ENCODE measurements at places on chromosomes 13 and 19.
A peak's percentile ranks its signal among the peaks of the same experiment; 100 is the strongest.

GRCh38 chr13:50720861-50721671 lies 122.4 kb downstream of the DLEU7 start:
- no peak for DNase-seq

DNA sequence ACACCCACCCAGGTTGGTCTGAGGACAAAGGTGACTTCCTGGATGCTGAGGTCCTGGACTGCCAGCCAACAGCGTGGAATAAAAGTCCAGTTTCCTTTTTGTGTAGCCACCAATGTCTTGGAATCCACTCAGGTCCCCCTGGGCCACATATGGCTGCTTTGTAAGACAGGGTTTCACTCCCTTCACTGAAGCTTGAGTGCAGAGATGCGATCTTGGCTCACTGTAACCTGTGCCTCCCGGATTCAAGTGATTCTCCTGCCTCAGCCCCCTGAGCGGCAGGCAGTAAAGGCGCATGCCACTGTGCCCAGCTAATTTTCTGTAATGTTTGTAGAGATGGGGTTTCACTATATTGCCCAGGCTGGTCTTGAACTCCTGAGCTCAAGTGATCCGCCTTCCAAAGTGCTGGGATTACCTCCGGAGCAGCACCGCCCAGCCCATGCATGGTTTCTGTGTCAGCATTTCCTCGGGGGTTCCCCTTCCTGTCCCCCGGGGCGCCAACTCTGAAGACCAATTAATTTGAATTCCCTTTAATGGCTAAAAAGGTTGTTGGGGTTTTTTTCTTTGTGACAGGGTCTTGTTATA lies 17.5 kb downstream of the KANK2 start:
- DNase-seq, result peak; percentile 74

DNA sequence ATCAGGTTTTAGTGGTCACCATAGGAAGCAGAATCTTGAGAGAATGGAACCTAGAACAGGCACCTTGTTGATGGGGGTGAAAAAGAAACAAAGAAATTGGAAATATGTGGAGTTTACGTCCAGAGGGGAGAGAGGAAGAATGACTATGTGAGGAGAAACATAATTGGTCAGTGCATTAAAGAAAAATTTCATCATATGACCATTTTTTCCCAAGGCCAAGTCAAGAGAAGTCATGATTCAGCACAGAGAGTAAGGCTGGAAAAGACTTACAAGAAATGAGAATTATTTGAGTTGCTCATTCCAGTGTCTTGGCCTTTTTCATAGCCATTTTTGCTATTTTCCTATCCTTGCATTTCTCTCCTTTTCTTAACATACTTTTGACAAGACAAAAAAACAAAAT lies 421.7 kb downstream of the EFNB2 start:
- no peak for DNase-seq

- no peak for DNase-seq
Measured at GRCh38 chr13:36950920-36951319, 30.9 kb upstream of the SMAD9 start.

- no peak for DNase-seq
Measured at GRCh38 chr19:32165750-32166149, 179.7 kb upstream of the ZNF507 start.

GRCh38 chr19:35178701-35179100 lies 24.2 kb downstream of the FXYD5 start:
- DNase-seq, result no peak

GRCh38 chr13:75405976-75406703 lies 75.8 kb downstream of the TBC1D4 start:
- DNase-seq, result no peak

- DNase-seq, result no peak
Measured at GRCh38 chr13:69903081-69903480, 204.5 kb upstream of the ATXN8OS start.

DNA sequence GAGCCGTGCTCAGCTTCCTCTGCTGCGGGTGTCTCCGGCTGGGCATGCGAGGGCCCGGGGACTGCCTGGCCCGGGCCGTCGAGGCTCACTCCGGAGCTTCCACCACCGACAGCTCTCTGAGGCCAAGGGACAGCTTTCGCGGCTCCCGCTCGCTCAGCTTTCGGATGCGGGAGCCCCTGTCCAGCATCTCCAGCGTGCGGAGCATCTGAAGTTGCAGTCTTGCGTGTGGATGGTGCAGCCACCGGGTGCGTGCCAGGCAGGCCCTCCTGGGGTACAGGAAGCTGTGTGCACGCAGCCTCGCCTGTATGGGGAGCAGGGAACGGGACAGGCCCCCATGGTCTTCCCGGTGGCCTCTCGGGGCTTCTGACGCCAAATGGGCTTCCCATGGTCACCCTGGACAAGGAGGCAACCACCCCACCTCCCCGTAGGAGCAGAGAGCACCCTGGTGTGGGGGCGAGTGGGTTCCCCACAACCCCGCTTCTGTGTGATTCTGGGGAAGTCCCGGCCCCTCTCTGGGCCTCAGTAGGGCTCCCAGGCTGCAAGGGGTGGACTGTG lies 1.2 kb downstream of the S1PR4 start:
- no peak for DNase-seq

DNA sequence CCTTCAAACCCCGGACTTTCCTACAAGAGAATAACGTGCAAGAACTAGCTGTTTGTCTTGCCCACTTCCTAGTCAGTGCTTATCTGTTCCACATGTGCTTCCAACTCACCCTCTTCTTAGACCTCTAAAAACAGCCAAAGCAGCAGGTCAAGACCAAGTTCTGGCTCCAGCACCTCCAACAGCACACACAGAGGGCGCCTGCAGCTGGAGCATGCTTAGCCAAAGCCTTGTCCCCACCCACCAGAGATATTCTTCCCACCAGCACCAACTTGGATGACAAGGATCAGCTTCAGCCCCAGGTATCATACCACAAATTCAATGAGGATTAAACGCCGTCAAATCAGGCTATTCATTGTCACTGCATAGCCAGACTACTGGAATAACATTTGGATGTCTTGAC lies 17.9 kb downstream of the RCBTB1 start:
- DNase-seq, result no peak

- no peak for DNase-seq
Measured at GRCh38 chr19:29967623-29968022, 25.6 kb downstream of the URI1 start.

- no peak for DNase-seq
Measured at GRCh38 chr19:56969759-56970178, 129.2 kb upstream of the PEG3 start.

- DNase-seq, result no peak
Measured at GRCh38 chr19:49637821-49638738, 1.9 kb downstream of the RRAS start.

GRCh38 chr13:65093357-65093756 lies 2136.8 kb downstream of the PCDH9 start:
- no peak for DNase-seq

- DNase-seq, result no peak
Measured at GRCh38 chr19:34128558-34129250, 43.6 kb upstream of the LSM14A start.

- no peak for DNase-seq
Measured at GRCh38 chr13:73492811-73493210, 434.0 kb downstream of the KLF5 start.

GRCh38 chr13:39268398-39268797 lies 230.1 kb downstream of the NHLRC3 start:
- DNase-seq, result no peak

DNA sequence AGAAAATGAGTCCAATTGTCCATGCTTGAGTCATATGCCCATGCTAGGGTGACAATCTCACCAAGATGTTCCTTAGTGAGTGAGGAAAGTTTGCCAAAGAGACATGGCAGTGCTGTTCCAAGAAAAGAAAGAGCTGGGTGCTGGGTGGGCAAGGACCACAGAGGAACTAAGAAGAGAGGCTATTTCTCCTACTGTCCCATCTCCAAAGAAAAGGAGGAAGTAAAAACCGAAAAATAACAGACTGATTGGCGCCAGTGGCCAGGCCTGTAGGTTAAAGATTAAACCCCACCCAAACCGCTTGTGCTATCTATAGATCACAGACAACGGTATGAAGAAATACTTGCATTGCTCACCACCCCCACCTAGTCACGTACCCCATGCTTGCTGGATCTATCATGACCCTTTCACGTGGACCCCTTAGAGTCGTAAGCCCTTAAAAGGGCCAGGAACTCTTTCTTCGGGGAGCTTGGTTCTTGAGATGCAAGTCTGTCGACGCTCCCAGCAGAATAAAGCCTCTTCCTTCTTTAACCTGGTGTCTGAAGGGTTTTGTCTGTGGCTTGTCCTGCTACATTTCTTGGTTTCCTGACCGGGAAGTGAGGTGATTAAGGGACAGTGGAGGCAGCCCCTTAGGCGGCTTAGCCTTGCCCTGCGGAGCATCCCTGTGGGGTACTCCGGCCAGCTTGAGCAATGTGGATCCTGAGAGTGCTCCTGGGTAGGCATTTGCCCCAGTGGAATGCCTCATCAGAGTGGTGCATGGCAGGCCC lies 606.5 kb downstream of the UQCRFS1 start:
- no peak for DNase-seq

DNA sequence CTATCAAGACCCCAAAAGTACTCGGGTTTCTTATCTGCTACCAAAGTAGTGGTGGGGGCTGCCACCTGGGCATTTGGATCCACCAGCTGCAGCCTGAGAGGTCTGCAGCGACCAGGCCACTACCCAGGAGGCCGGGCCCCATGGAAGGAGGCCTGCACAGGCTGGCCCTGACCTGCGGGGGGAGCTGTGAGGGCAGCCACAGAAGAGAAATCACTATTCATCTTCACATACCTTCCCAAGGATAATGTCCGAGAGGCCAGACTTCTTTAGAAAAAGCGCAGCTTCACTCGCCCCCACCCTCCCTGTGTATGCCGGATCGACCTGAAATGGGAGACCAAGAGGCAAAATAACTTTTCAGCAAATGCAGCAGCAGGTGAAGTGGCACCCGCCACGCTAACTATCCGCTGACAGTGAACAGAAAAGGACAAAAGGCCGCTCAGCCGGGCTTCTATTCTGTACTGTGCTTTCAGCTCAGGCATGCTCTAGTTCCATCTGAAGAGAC lies 30.1 kb downstream of the EPS15L1 start:
- DNase-seq, result no peak

DNA sequence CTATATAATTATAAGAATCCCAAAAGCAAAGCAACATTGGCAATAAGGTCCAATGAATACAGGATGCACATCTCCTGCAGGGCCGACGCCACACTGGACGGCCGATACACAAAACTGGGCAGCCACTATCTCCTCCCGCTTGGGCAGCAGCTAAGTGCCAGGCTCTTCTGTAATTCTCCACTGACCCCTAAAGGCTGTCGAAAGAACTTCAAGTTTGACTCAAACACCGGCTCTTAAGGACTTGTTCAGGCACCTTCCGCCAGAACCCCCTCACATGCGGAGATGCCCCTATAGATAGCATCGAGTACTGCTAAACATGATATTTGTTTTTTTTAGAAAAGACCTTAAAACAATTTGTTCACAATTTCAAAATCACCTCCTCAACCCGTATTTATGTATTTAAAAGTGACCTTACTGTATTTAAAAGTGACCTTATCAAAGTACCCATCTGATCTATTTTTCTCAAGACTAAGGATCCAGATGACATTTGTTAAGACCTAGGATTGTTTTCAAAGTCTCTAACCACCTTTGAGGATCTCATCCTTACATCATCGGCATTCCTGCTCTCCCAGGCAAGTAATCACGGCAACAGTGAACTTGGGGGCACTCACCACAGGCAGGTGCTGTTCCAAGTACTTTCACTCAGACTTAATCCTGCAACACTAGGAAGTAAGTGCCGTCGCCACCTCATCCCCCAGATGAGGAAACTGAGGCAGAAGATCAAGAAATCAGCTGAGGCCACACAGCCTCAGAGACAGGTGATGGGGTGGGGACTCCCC lies 77.8 kb downstream of the TUBGCP3 start:
- peak; percentile 23 for DNase-seq

DNA sequence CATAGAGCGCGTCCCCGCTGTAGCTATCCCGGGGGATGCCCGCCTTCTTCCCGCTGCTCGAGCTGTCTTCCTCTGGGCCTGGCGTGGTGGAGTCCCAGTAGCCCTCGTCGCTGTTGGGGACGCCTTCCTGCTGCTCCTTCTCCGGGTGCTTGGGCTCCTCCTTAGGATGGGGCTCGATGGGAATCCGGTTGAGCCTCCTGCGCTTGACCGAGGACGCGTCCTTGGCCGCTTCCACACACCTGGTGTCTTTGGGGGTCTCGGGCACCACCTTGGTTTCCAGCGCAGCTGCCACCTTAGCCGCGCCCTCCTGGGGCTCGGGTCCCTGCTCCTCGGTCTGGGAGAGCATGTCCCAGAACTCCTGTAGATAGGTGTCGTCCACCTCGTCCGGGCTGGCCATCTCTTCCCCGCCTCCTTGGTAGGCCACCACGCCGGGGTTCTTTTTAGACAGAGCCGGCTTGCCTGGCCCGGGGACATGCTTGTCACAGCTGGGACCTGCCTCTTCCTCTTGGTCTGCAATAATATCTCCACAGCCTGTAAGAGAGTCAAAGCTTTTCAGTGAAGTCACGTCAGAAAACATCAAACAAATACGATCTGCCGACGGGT lies 2.0 kb downstream of the AMER2 start:
- no peak for DNase-seq

DNA sequence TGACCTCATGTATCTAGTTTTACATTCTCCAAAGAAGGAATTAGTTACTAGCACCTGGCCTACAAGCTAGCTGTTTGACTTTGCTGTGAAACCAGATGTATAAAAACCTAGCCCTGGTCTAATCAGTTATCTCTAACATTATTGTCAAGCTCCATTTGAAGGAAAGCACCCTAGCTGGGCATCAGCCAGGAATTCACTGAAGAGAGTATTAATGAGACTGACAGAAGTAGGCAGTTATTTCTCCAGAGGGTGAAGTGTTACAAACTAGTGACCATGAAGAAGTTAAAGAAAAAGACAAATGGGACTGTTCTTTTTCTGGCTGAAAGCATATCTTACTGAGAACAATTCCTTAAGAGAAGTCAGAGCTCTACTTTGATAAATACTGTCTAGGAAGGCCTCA lies 2529.3 kb upstream of the PCDH20 start:
- no peak for DNase-seq

- no peak for DNase-seq
Measured at GRCh38 chr13:83943530-83944279, 61.4 kb upstream of the SLITRK1 start.

GRCh38 chr19:11089254-11090013 lies at the start of gene LDLR:
LDLR (plus strand) TSS chr19:11089463; CDS start chr19:11089549, 86 bp downstream.
- DNase-seq, result peak; percentile 45

DNA sequence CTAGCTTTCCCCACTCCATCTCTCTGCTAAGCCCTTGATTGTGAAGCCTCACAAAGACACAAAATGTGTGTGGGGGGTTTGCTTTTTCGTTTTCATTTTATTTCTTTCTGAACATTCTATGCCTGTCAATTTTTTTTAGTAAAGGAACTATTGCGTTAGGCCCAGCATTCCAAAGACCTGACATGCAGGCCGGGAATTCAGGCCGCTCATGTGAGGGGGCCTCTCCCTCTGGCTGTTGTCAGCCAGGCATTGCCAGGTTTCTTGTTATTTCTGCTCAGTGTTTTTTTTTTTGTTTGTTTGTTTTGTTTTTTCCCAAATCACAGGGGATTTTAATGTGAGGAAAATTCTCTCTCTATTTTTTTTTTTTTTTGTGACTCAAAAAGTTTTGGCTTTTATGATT lies 10.3 kb upstream of the MEDAG start:
- no peak for DNase-seq

DNA sequence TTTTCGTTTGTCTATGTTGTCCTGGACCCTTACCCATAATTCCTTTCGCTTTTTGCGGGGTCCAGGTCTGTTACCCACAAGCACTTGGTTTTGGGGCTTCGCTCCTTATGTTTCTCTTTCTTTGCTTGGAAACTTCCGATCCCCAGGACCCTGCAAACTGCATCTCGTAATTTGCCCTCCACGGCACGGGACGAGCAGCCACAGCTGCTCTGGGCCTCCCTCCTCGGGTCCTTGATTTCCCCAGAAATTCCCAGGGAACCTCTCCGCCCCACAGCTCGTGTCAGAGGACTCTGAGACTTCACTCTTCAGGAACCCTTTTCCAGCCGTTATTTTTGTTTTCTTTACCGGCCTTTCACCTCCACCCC lies 599 bp downstream of the SNRNP70 start:
- DNase-seq, result no peak
